AG04449 (cell line): ENCODE measurements at places on chromosomes 5 and 9.
A peak's percentile ranks its signal among the peaks of the same experiment; 100 is the strongest.

GRCh38 chr5:90214991-90215390, 194.6 kb downstream of the CETN3 start:
- DNase-seq = no peak

DNA sequence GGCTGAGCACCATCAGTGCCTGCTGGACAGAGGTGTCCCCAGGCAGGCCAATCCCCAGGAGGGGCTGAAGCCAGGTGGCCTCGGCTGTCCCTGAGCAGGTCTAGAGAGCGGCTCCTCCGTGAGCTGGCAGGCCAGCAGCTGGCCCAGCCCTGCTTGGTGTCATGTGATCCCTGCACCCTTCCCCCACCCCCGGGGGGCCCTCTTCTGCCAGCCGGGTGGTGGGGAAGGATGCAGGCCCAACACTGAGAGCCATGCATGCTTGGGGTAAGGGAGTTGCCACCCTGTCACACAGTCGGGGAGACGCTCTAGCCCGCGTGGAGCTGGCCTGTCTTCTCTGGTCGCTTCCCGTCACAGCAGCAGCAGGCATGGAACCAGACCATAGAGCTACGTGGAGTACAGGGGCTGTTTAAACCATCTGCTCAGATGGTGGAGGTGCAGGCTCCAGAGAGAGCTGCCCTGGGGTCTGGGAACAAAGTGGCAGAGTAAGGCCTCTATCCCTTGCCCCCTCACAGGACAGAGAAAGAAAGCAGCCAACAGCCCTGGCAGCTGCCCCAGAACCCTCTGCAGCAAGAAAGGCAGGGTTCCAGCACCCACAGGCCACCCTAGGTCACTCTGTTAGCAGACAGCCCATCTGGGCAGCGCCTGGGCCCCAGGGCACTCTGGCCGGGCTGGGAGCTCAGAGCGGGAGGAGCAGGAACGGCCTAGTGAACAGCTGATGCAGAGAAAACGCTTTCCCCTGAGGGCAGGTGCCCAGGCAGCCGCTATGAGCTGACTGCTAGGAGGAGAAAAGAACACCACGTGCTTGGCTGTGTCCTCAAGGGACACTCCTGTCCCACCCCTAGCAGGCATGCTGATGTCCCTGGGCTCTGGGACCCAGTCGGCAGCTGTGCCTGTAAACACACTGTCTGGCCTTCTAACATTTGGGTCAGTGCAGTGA, 6.8 kb downstream of the RALGDS start:
- no peak for DNase-seq

- no peak for DNase-seq
These were observed 12.6 kb downstream of the IRX2 start for GRCh38 chr5:2738700-2739359.

DNA sequence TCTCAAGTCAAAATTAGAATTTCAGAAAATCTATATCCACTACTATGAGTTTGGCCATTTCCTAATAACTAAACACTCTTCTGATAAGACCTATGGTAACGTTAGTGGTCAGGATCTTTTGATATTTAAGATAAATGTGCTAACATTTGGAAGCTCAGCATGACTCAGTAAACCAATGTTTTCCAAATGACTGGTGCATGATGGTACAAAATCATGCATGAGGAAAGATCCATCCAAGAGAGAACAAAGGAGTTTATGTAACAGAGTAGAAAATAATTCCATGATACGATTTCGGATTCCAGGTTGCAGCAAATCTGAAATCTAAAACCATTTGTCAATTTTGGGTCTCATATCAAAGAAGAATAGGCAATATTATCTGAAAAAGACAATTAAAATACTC, 279.2 kb downstream of the NSG2 start:
- no peak for DNase-seq

DNA sequence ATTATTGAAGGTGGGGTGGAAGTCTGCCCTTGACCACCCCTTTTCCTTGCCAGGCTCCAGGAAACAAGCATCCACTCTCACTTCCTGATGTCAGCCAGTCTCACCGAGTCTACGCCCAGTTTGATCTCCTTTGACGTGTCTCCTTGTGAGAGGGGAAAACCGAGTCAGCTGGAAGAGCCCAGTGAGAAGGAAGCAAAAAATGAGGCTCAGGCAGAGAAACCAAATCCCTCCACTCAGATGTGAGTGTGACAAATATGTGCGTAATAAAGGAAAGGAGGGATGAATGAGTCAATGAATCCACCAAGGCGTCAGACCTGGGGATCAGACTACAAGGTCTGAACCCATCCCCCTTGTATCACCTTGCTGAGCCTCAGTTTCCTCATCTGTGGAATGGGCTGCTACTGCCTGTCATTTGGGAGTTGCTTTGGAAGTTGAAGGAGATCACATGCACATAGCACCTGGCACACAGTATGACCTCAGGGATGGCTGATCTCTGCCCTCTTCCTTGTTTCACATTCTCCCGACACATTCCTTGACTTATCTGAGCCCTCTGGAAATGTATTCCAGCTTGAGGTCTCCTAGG, 61.3 kb upstream of the XPA start:
- no peak for DNase-seq

DNA sequence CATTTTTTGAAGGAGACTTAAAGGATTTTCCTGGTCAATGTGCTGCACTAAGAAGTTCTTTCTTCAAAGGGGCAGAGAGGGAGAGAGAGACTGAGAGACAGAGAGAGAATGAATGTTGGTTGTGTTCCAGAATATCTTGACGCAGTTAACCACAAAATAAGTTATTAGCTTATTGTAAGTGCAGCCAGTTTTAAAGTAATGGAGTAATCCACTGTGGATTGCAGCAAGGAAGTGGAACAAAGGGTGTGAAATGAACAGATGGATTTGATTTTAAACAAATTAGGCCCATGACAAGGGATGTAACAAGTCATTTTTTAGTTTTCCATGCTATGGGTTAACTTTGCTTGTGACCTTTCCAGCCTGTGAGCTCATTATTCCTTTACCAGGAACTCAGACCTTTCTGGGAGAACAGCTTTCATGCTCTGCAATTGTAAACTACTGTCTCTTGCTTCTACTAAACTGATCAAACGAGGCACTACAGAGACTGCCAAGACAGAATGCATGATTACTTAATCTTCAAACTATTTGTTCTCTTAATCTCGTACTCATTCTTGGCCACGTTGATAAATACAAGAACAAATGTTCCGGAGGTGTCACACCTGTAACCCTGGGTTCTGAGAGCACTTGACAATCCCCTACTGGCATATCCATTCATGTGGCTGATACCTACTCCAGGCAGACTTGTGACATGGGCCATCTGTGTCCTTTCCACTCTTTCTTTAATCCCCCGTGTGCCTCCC, 131.1 kb downstream of the TLE1 start:
- peak; percentile 58 for DNase-seq
